ENCODE measurements at places on chromosomes 3 and 15.

DNA sequence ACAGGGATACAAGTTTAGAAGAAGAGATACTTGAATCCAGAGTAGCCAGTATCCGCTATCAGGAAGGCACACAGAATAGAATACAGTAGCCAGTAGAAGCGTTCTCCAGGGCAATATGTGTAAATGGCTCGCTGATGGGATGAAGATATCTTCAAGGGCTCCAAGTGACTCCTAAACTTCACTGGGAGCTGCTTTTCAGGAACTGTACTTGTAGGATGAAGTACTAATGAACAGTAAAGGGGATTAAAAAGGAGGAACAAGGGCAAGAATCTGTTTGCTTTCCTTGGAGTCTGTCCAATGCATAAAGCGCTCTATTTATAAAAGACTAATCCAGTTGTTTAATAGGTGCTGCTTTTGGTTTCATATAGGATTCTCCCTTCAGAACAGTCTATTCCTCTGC lies 78.4 kb downstream of the THRB start:
- H3K4me3 ChIP-seq = no peak overlapping the region
- H3K4me1 ChIP-seq = no peaks in the 10 kb centered on the region

DNA sequence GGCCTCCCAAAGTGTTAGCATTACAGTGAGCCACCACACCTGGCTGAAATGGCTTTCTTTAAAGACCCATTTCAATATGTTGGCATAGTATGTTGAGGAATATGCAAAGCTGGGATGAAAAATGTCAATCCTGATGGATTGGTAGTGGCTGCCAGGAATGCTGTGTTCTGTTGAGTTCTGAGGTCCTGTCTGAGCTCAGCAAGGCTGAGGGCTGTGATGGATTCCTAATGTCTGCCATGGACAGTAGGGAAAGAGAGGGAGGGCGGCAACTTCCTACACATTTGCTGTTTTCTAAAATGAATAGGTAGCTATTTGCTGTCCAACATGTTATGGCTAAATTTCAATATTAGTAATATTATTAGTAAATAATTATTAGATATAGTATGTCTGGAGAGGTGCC lies 8.2 kb downstream of the RAB8B start:
- H3K4me3 ChIP-seq = no peak overlapping the region
- no peaks in the 10 kb centered on the region for H3K27me3 ChIP-seq
- peaks cover 33% of the 10 kb centered on the region for H3K4me1 ChIP-seq
- no peaks in the 10 kb centered on the region for H3K36me3 ChIP-seq
- no peak for DNase-seq

DNA sequence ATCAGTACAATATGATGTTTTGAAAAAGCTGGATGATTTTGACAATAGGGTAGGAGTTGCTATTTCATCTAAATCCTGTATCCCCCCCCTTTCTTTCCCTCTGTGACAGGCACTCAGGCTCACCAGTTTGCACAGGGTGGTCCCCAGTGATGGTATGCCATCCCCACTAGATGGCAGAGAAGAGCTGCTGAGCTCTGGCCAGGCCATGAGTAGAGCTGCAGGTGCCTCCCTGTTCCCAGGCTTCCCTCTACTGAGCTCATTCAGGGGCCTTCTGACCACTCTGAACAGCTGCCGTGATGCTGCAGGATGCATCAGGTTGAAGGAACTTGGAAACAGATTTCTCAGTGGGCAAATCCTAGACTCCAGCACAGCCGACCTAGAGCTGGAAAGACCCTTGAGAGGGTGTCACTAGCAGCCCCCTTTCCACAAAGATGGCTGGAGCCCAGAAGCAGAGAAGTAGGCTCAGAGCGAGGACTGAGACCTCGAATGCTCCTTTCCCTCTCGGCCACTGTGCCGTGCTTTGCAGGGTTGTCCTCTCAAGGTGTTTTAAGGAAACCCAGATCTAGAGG lies 45.1 kb downstream of the EFCAB12 start:
- H3K4me1 ChIP-seq = peaks cover 3% of the 10 kb centered on the region
- no peaks in the 10 kb centered on the region for H3K36me3 ChIP-seq
- DNase-seq = peak; percentile 88
- H3K27me3 ChIP-seq = no peaks in the 10 kb centered on the region

DNA sequence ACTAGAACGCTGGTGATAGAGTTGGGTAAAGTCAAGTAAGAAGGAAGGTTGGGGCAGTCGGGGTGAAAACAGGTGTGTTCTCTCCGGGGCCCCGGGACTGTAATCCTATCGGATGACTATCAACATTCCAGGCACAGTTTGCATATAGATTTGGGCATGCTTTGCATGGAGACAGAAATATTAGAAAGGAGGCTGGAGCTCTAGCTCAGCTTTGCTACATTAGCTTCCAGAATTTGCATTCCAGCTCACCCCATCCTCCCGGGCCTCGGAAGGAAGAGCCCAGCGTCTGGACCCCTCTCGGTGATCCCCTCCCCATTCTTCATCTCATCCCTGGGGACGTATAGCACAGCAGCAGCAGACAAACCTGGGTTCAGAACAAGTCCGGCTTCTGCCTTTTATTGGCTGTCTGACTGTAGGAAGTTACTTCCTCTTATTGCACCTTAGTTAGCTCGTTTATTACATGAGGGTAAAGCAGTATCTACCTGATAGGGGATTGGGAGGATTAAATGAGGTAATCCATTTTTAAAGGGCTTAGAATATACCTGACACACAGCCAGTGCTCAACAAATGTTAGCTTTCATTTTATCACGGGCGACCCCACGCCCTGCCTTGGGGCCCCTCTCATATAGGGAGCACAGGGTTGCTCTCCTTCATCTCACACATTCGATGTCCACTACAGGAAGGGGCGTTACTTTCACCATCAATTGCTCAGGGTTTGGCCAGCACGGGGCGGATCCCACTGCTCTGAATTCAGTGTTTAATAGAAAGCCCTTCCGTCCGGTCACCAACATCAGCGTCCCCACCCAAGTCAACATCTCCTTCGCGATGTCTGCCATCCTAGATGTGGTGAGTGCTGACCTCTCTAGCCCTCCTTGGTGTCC lies 3.2 kb downstream of the HTR3E start:
- H3K27ac ChIP-seq = no peak overlapping the region
- no peaks in the 10 kb centered on the region for H3K4me1 ChIP-seq
- DNase-seq = no peak
- no peaks in the 10 kb centered on the region for H3K27me3 ChIP-seq

DNA sequence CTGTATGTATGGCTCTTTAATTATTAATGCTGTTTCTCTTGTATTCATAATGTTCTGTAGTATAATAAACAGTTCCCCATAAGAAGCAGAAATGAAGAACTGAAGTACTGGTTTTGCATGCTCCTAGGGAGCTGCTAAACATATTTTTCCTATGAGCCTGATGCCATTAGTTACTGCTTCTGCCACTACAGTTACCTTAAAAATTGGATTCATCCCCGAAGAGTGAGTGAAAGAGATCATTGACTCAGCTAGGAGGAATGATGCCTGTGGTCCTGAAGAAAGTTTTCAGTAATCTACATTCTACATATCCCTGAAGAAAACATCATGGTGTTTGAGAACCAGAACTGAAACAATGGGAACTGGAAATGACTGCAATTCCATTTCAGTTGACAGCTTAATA lies 37.1 kb upstream of the ST3GAL6 start:
- H3K27ac ChIP-seq = no peak overlapping the region
- peaks cover 13% of the 10 kb centered on the region for H3K4me1 ChIP-seq
- no peaks in the 10 kb centered on the region for H3K27me3 ChIP-seq
- H3K36me3 ChIP-seq = no peaks in the 10 kb centered on the region
- H3K4me3 ChIP-seq = no peak overlapping the region
- no peak for DNase-seq

- no peak for DNase-seq
- peaks cover 57% of the 10 kb centered on the region for H3K4me1 ChIP-seq
- H3K4me3 ChIP-seq = peak overlapping the region; percentile 7
- H3K36me3 ChIP-seq = no peaks in the 10 kb centered on the region
Measured at GRCh38 chr15:67091071-67091979, 25.9 kb downstream of the SMAD3 start.

DNA sequence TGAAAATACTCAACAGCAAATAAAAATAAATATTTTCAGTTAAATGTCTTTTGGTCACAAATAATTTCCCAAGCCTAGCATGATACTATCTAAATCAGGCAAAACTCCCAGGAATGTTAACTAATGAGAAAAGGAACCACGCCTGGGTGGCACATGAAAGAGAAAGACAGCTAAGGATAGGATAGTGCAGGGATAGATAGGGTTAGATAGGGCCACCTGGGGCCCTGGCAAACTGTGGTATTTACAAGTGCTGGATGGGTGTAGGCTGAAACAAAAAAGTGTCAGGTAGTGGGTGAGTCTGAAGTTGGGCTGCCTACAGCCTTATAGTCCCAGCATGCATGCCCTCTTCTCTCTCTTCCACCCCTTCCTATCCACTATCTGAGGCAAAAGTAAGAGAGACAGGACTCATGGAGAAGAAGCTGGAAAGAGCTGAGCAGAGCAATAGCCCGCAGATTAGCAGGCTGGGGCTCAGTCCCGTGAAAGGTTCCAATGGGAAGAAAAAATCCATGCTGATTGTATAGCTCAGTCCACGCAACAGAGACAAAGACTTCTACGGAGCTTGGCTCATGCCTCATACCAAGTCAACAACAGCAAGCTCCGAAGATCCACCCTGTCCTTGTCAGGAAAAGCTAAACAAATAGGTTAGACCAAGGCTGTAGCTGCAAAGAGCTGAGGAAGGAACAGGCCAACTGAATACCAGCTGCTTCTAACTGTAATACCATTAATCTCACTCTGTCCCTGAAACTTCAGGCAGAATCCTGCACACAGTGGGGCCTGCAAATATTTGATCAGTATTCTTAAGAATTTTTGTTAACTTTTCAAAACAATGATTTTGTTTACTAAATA lies 342.1 kb upstream of the ATP11B start:
- no peaks in the 10 kb centered on the region for H3K36me3 ChIP-seq
- H3K27me3 ChIP-seq = no peaks in the 10 kb centered on the region
- peak overlapping the region; percentile 91 for H3K27ac ChIP-seq
- H3K4me1 ChIP-seq = peaks cover 49% of the 10 kb centered on the region

GRCh38 chr15:44706946-44707636 lies 4.0 kb downstream of the PATL2 start:
- no peaks in the 10 kb centered on the region for H3K4me1 ChIP-seq
- peaks cover 7% of the 10 kb centered on the region for H3K27me3 ChIP-seq
- no peaks in the 10 kb centered on the region for H3K36me3 ChIP-seq
- no peak overlapping the region for H3K4me3 ChIP-seq
- no peak for DNase-seq
- H3K27ac ChIP-seq = no peak overlapping the region

GRCh38 chr3:108755686-108756085 lies 1.5 kb downstream of the RETNLB start:
- DNase-seq = no peak
- H3K4me1 ChIP-seq = no peaks in the 10 kb centered on the region
- H3K4me3 ChIP-seq = no peak overlapping the region
- no peaks in the 10 kb centered on the region for H3K27me3 ChIP-seq
- H3K36me3 ChIP-seq = no peaks in the 10 kb centered on the region

DNA sequence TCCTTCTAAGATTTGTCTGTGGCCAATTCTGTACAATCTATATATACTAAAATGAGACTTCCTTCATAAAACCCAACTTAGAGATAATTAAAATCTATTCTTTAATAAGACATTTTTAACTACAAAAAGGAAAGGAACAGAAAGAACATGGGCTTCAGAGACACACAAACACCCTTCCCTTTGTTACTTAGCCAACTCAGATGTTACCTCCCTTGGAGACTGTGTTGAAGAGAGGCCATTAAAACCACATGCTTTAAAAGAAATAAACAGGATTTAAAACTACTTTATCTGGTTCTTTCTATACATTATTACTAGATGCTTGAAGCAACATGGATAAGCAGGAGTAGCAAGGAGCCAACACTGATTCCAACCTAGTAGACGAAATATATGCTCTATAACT lies 42.0 kb downstream of the LRRFIP2 start:
- H3K27ac ChIP-seq = peak overlapping the region; percentile 72
- peaks cover 25% of the 10 kb centered on the region for H3K4me1 ChIP-seq

DNA sequence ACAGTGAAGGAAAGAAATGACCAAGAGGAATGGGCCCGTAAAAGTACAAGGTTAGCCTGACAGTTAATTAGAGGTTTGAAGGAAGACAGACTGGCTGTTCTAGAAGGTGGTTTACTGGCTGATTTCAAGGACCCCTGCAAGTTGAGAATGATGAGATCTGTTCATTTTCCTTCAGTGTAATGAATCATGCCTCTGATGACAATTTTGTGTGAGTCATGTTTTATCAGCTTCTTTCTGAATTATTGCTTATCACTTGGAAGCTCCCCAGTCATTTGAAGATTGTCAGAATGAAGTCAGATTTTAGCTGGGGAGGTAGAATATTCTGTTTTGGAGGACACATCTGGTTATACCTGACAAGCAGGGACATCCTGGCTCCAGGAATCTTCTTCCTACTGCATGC lies 50.6 kb downstream of the DRD3 start:
- DNase-seq = no peak
- H3K36me3 ChIP-seq = no peaks in the 10 kb centered on the region
- H3K27me3 ChIP-seq = no peaks in the 10 kb centered on the region
- H3K4me1 ChIP-seq = no peaks in the 10 kb centered on the region
- no peak overlapping the region for H3K27ac ChIP-seq

GRCh38 chr3:10646531-10647335 lies 141.3 kb upstream of the ATP2B2 start:
- no peak overlapping the region for H3K4me3 ChIP-seq
- H3K4me1 ChIP-seq = peaks cover 12% of the 10 kb centered on the region
- H3K27ac ChIP-seq = no peak overlapping the region
- no peak for DNase-seq

DNA sequence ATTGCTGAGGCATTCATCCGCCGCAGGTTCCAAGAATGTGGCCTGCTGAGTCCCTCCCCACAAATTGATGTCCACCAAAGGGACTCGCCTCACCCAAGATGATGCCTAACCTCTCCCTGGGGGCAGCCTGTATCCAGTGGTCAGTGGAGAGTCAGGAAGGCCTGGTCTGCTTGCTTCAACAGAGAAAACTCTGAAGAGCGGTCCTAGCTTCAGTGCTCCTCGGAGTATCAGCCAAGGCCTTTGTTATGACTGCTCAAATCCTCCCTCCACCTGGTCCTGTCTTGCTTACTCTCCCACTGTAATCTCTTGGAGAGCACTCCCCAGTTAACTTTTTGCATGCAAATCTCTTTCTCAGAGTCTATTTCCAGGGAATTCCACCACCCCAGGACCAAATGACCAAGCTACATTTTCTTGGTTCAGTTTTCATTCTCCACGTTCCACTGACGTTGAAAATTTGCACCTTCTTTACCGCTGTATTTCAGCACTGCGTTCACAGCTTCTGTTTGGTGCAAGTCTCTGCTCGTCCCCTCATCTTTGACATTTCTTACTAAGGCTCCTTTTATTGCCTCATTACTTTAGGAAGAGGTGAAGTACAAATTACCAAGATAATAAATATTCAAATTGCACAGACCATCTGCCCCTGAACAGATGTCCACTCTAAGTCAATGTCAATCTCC lies 22.3 kb downstream of the CMTM7 start:
- H3K36me3 ChIP-seq = no peaks in the 10 kb centered on the region
- DNase-seq = no peak
- H3K27me3 ChIP-seq = peaks cover 67% of the 10 kb centered on the region
- H3K27ac ChIP-seq = no peak overlapping the region
- H3K4me3 ChIP-seq = no peak overlapping the region
- peaks cover 22% of the 10 kb centered on the region for H3K4me1 ChIP-seq

DNA sequence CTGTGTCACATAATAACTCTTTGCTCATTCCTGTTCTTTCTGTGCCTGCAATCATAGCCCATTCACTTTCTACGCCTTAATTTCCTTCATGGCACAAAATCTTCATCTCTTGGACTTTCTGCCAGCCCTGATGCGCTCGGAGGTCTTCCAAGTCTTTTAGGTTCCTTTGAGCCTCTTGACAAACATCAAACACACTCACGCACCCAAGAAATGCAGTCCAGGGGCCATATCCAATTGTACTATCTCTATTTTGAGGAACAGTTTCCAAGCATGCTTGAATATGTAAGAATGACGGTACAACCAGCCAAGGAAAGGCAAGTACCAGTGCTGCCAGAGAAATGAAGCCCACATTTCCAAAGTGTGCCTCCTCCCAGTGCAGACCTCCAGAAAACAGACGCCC lies 234.1 kb downstream of the MEX3B start:
- H3K4me1 ChIP-seq = no peaks in the 10 kb centered on the region
- H3K27ac ChIP-seq = no peak overlapping the region
- H3K4me3 ChIP-seq = no peak overlapping the region
